ENCODE measurements at places on chromosomes 13 and 19.
A peak's percentile ranks its signal among the peaks of the same experiment; 100 is the strongest.

DNA sequence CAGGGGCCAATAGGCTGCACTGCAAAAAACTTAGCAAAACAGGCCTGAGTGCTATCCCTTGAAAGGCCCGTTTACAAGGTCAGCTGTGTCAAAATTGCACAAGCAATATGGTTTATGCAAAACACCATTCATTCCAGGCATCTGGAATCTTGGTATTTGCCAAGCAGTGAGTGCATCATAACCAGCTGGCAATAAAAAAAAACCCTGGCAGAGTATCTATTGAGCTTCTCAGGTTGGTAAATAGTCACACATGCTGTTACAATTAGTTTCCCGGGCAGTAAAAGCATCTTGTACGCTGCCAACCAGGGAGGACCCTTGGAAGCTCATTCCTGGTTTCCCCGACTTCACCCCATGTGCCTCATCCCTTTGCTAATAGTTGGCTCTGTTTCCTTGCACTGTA, 21.3 kb downstream of the ZNF77 start:
- no peak for DNase-seq

DNA sequence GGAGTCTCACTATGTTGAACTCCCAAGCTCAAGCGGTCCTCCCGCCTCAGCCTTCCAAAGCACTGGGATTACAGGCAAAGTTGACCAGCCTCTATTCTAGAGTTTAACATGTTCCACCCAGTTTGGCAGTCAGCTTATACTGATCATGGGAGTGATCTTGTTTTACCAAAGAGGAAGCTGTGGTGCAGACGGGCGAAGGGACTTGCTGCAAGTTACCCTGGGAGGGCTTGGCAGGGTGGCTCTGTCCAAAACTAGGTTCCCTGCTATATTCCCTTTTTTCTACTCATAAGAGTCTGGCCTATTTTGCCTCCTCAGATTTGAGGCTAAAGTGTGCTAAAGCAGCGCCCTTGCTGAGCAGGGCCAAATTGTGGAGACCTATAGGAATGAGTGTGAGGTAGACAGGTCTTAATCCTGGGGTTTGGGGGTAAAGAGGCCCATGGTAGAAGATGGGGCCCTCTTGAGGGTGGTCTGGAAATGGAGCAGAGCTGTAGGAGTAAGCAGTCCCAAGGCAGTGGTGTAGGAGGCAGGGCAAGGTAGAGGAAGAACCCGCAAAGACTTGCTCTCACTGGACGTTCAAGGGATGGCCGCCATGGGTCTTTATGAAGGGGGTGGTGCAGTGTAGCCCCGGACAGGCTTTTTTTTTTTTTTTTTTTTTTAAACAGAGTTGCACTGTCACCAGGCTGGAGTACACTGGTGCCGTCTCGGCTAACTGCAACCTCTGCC, 3.3 kb downstream of the RPS19 start:
- DNase-seq: no peak

DNA sequence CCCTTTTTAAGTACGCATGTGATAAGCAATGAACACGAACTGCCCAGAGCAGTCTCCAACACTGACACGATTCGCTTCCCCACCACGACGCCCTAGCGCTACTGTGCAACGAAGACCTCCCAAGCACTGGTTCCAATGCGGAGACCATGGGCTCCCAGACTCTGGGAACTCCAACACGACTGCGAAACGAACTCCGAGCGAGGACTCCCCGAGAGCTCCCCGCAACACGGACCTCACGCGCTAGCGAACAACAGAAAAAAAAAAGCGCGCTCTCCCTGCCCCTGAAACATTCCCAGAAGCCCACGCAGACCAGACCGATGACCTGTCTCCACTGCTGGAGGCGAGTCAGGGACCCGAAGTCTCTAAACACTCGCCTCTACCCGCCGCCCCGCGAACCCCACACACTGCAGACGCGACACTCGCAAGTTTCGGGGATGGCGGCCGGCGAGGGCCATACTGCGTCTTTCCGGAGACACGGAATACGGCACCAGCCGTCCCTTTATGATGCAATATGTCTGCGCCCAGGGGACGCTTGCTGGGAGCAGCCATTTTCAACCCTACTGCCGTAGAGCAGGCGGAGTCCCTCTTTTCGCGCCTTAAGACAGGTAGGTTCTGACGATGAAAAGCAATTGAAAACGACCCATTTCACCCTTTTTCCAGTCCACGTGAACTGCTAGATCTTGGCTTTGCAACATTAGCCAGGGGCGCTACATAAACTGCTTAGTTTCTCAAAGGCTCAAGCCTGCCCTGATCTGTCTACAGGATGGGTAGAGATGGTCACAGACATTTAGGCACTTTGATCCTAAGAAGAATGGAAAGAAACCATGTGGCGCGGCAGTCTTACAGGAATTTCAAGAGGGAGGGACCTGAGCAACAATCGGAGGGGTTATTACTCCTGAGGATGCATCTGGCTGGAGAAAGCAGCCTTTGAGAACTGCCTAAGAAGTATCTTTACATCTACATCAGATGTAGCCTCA, at the start of gene ZNF577:
ZNF577 (minus strand) TSS at position 430 of the 977 bp plus-strand sequence. CDS start 7,569 bp downstream, outside the sequence.
- DNase-seq: peak; percentile 96

DNA sequence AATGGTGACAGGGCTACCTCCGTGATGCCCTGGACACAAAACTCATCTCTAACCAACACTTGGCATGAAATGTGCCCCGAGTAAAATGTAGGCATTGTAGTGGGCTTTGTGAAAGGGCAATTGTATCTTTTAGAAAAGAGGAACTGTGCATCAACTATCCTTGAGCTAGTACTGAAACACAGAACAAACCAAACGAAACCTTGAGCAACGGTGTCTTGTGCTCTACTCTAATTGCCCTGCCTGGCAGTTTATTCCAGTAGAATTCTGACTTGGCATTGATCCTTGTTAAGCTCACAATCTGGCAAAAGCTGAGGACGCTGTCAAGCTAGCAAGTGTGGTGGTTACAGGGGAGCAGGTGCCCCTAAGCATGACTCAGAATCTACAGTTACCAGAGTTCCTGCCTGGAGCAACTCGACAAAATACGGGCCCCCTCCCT, 707.1 kb upstream of the SPRY2 start:
- DNase-seq: no peak

DNA sequence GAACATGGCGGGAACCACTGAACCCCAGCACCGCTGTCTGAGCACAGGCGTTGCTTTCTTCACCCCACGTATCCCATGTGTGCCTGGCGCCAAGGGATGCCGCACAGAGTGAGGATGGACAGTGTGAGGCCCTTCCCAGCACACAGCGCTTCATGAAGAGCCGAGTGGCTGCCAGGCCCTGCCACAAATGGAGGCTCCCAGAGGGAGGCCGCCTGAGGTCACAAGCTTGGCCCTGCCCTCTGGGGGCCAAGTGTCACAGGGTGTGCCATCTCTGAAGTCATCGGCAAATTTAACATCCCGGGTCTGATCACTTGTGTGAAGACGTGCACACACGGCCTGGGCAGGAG, 24.4 kb downstream of the MPND start:
- DNase-seq: no peak

GRCh38 chr19:38093154-38093553, 130.9 kb downstream of the DPF1 start:
- no peak for DNase-seq

GRCh38 chr13:51786425-51787265, 17.3 kb downstream of the DHRS12 start:
- peak; percentile 42 for DNase-seq

GRCh38 chr13:99310382-99311031, 3.3 kb upstream of the GPR183 start:
- DNase-seq: no peak

- no peak for DNase-seq
Measured at GRCh38 chr13:98162935-98163334, 14.1 kb downstream of the RNF113B start.

DNA sequence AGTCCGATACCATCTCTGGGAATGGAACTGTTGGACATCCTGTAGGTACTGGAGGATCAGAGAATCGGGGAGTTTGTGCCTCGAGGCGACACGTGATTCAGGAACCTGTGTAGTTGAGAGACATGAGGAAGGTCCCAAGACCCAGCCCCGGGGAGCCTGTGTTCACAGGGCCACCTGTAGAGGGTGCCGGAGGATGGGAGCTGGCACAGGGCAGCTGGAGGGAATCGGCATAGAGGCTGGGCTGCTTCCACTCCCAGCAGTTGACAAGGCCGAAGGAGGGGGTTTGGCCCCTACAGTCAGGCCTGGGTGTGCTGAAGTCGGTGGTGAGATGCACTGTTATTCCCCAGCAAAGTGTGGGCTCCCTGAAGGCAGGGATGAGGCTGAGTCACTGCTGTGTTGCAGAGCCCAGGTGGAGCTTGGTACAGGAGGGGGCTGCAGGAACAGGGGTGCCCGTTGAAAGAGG, 2.5 kb upstream of the ISYNA1 start:
- peak; percentile 65 for DNase-seq

DNA sequence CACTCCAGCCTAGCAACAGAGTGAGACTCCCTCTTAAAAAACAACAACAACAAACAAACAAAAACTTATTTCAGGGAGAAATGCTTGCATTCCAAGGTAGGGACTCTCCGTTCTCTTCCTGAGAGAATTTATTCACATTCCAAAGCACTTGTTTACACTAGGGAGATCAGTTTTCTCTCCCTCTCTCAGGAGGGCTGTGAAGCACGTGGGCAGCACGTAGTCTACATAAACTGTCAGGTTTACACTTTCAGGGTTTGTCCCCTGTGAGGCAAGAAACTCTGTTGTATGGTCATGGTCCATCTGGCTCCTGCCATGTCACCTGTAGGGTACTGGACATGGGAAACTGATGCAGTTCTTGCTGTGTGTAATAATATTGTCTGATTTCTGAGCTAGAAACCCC, 31.6 kb downstream of the WDR87 start:
- DNase-seq: no peak
